ENCODE measurements at places on chromosomes 13 and 19.
A peak's percentile ranks its signal among the peaks of the same experiment; 100 is the strongest.

GRCh38 chr19:47819858-47820257, 1.9 kb upstream of the CRX start:
- H3K36me3 ChIP-seq, result no peaks in the 10 kb centered on the region
- no peak for DNase-seq
- H3K27me3 ChIP-seq, result peaks cover 22% of the 10 kb centered on the region
- H3K4me1 ChIP-seq, result peaks cover 17% of the 10 kb centered on the region
- H3K27ac ChIP-seq, result no peak overlapping the region
- no peak overlapping the region for H3K4me3 ChIP-seq

DNA sequence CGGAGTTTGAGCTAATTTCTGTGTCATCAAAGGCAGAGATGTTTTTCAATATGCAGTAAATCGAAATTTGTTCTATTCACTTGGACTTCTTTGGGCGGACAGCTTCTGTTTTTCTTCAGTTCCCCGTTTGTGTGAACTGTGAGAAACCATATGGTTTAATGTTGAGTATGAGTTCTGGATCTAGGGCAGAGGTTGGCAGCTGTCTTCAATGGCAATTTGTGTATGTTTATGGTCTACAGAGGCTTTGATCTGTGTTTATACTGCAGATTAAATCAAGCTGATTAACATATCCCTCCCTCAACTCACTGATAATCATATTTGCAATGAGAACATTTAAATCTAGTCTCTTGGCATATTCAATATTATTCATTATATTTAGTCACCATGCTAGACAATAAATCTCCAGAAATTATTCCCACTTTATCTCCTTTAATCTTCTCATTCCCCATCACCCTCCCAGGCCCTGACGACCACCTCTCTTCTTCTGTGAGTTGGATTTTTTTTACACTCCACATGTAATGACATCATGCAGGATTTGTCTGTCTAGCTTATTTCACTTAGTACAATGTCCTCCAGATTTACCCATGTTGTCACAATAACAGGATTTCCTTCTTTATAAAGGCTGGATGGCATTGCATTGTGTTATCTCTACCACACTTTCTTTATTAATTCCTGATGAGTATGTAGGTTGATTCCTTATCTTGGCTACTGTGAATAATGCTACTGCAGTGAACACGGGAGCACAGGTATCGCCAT, 9.0 kb downstream of the ZNF331 start:
- no peak overlapping the region for H3K4me3 ChIP-seq
- no peaks in the 10 kb centered on the region for H3K27me3 ChIP-seq
- H3K4me1 ChIP-seq, result peaks cover 4% of the 10 kb centered on the region
- peaks cover 2% of the 10 kb centered on the region for H3K36me3 ChIP-seq
- H3K27ac ChIP-seq, result peak overlapping the region; percentile 68

DNA sequence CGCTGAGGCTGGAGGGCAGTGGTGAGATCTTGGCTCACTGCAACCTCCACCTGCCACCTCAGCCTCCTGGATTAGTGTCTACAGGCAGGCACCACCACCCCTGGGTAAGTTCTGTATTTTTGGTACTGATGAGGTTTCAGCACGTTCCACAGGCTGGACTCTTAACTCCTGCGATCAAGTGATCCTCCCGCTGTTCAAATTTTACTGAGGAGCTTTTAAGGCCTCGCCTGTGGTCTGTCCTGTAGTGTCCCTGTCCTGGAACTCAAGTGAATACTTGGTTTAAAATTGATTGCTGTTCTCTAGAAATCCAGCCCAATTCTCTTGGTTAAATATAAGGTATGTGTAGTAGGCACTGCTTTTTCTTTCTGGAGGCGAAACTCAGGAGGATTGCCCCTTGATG, 65.2 kb downstream of the DPRX start:
- DNase-seq, result no peak
- H3K27me3 ChIP-seq, result no peaks in the 10 kb centered on the region
- no peak overlapping the region for H3K27ac ChIP-seq
- peaks cover 3% of the 10 kb centered on the region for H3K4me1 ChIP-seq

DNA sequence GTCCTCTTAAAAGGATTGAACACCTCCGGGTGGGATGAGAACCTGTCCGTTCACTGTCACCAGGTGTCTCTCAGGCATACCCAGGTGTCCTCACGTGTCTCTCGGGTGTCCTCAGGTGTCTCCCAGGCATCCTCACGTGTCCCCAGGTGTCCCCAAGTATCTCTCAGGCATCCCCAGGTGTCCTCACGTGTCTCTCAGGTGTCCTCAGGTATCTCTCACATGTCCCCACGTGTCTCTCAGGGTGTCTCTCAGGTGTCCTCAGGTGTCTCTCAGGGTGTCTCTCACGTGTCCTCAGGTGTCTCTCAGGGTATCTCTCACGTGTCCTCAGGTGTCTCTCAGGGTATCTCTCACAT, 33.8 kb downstream of the ATP4B start:
- H3K27ac ChIP-seq, result no peak overlapping the region
- H3K4me1 ChIP-seq, result peaks cover 13% of the 10 kb centered on the region
- DNase-seq, result no peak
- peaks cover 4% of the 10 kb centered on the region for H3K27me3 ChIP-seq
- no peak overlapping the region for H3K4me3 ChIP-seq

- H3K27me3 ChIP-seq, result no peaks in the 10 kb centered on the region
- H3K4me3 ChIP-seq, result no peak overlapping the region
- peak; percentile 69 for DNase-seq
- no peaks in the 10 kb centered on the region for H3K36me3 ChIP-seq
- H3K4me1 ChIP-seq, result no peaks in the 10 kb centered on the region
- H3K27ac ChIP-seq, result peak overlapping the region; percentile 19
Measured at GRCh38 chr13:29472332-29472961, 123.0 kb downstream of the SLC7A1 start.

DNA sequence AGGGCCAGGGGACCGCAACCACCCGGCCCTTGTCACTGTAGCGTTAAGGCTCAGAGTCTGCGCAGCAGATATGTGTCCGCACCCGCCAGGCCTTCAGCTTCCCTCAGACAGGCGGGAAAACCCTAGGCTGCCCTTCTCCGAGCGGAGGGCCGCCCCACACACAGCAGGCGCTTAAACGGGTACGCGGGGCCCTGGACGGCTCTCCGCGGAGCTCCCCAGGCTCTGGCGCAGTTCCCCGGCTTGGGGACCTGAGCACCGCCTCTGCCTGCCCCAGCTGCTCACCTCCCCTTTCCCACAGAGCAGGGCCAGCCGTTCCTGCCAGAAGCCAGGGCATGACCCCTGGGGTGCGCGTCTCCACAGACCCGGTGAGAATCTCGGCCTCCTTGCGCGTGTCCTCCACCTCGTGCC, 593 bp downstream of the ZNF135 start:
- peaks cover 32% of the 10 kb centered on the region for H3K36me3 ChIP-seq
- H3K4me1 ChIP-seq, result peaks cover 7% of the 10 kb centered on the region
- DNase-seq, result no peak
- no peak overlapping the region for H3K27ac ChIP-seq
- peak overlapping the region; percentile 27 for H3K4me3 ChIP-seq

DNA sequence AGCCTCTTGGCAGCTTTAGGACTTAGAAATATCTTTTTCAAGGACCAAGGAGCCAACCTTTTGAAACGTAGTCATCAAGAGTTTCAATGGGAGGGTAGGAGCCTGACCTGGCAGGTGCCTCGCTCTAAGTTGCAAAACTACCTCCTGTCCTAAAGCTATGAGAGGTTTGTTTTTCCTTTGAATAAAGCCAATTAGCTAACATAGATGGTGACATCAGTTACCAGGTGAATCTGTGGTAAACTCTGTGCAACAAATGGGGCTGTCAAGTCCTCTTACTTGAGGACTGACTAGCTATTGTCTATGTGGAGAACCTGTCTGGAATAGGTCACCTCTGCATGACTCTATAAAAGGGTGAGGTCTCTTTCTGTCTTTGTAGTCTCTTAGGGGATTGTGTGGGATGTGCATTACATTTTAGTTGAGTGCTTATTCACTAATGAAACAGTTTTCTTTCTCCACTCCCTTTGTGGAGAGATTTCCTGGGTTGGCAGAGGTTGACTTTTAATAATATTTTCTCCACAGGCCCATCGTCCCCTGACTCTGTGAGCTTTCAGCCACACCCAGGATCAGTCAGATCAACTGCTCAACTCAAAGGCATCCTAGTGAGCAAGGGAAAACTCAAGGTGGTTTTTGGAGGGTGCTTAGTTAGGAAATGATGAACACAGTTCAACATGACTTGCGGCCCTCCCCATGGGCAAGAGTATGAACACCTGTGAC, 9.9 kb downstream of the ARL11 start:
- no peaks in the 10 kb centered on the region for H3K36me3 ChIP-seq
- H3K27me3 ChIP-seq, result no peaks in the 10 kb centered on the region
